Activated T-cell treated with anti-CD3 and anti-CD28 coated beads, Interleukin-2, amount 50 U/mL, for 4 hours (primary cell): ENCODE measurements at places on chromosomes 7 and 10. TPM values are rescaled to one million over a fixed set of nuclear protein-coding genes. Genes with fewer than 3 reads are reported as not detected.

Gene GIMAP5
- total RNA-seq = 52.2 TPM

Gene SPOCK2
- total RNA-seq = 83.2 TPM

Gene ASZ1
- not detected for total RNA-seq

Gene ANKRD30A
- not detected for total RNA-seq

Gene CDC14C
- not detected for total RNA-seq

Gene SH3PXD2A
- 2.4 TPM for total RNA-seq

Gene CH25H
- total RNA-seq = 0.11 TPM

Gene KCNIP2
- total RNA-seq = 0.37 TPM

Gene HOGA1
- not detected for total RNA-seq

Gene ZP3
- 18.8 TPM for total RNA-seq

Gene ZNF679
- total RNA-seq = not detected

Gene NPC1L1
- not detected for total RNA-seq

Gene SPDYE18
- total RNA-seq = not detected

Gene SEMA3A
- 0.11 TPM for total RNA-seq

Gene GARS1
- 410 TPM for total RNA-seq

Gene MAP3K8
- total RNA-seq = 29.2 TPM

Gene BMI1
- total RNA-seq = 89.5 TPM

Gene MMD2
- not detected for total RNA-seq

Gene ANKRD61
- 0.32 TPM for total RNA-seq

Gene ZNF775
- 4.5 TPM for total RNA-seq

Gene PRKCQ
- 26.2 TPM for total RNA-seq

Gene TMEM60
- total RNA-seq = 7.8 TPM

Gene TSPAN33
- 6.2 TPM for total RNA-seq

Gene RARRES2
- 1.2 TPM for total RNA-seq

Gene HOXA7
- total RNA-seq = not detected

Gene TUBAL3
- not detected for total RNA-seq

Gene HKDC1
- total RNA-seq = 0.05 TPM

Gene UPF2
- 31.0 TPM for total RNA-seq
